Left renal pelvis (tissue), 4 donors: ENCODE measurements at places on chromosomes 12 and 14.

GRCh38 chr14:61474701-61475100, 153.3 kb downstream of the PRKCH start:
- DNase-seq, result no peak

GRCh38 chr12:110732572-110732971, 10.1 kb downstream of the PPP1CC start:
- DNase-seq, result no peak

DNA sequence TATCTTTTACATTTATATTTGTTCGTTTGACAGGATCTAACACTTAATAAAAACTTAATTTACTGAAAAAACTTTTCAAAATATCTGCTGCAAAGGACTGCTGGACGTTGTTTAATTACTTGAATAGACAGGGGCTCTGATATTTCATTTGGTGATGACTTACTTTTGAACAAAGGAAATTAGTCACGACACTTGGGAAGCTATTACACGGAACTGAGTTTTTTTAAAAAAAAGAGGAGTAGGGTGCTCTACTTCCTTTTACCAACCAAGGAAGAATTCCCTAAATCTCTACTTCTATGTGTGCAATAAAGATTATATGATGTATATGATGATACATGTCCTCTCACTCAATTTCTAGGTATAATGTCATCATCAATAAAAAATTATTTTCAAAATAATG, 4.7 kb downstream of the FGD6 start:
- DNase-seq, result no peak

- DNase-seq, result no peak
These were observed 63.3 kb downstream of the ERC1 start for GRCh38 chr12:1054117-1054870.

DNA sequence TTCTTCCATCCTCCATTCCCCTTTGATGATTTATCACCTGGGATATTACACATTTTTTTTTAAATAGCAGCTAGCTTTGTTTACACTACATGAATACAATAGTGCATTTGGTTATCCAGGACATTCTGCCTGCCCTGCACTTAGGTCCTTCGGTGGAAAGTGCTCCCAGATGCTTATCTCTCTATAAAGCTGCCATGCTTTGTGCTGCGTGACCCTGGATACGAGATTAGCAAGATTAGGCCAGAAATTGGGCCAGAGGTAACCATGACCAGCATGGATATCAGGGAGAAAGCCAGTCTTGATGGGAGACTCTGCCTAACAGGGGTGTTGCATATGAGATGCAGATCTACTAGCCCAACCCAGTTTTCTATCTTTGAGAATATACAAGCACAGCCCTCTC, 12.1 kb upstream of the KRT83 start:
- no peak for DNase-seq
